ENCODE measurements at places on chromosomes 2 and 18.

- no peak for DNase-seq
Measured at GRCh38 chr18:36580874-36581750, 247.7 kb downstream of the TPGS2 start.

- DNase-seq = no peak
Measured at GRCh38 chr18:68445668-68446426, 269.1 kb downstream of the TMX3 start.

- DNase-seq = no peak
Measured at GRCh38 chr2:198136142-198136541, 331.7 kb downstream of the PLCL1 start.

DNA sequence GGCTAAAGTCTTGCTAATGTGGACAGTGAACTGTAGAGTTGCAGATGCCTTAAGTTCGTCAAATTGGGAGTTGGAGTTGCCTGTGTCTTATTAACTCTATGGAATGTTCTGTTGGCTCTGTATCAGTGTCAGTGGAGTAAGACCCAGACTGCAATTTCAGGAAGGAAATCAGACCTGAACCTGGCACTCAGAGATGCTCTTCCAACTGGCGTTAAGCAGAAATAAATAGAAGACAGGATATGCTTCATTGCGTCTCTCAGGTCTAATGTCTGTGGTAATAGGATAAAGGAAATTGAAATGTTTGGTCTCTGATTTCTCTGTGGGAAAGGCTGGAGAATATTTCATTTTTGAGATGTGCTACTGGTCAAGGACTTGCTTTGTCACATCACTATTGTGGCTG lies 846.7 kb upstream of the ID2 start:
- no peak for DNase-seq
